ENCODE measurements at places on chromosomes 6 and 20.

DNA sequence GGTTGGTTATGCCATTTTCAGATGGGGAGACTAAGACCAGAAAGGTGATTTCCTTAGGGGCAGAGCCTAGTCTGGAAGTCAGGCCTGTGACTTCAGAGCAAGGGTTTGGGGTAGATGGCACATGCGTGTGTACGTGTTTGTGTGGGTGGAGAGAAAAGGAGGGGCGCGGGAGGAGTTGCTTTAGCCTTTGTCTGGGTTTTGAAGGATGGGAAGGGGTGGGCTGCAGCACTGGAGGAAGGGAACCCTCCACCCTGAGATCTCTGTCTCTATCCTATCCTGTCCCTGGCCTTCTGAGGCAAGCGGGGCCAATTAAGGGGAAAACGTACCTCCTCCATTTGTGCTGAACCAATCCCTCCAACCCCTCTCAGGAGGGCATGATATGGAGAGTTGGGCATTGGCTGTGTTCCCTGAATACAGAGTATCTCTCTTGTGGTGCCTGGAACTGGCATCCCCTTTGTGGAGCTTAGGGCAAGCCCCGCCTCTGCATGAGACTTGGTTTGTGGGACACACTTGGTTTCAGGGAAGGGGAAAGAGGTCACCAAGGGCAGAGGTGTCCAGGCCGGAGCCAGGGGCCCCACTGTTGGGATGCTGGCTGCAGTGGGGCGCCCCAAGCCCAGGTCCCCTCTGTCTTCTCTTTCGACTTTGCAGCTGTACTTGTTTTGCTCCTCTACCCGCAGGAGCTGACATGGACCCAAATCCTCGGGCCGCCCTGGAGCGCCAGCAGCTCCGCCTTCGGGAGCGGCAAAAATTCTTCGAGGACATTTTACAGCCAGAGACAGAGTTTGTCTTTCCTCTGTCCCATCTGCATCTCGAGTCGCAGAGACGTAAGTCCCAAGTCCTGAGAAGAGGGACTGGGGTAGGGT is at the start of gene DBNDD2:
DBNDD2 (plus strand) TSS at position 507 of the 863 bp plus-strand sequence; CDS start at position 686, 179 bp downstream.
- no peak for DNase-seq

DNA sequence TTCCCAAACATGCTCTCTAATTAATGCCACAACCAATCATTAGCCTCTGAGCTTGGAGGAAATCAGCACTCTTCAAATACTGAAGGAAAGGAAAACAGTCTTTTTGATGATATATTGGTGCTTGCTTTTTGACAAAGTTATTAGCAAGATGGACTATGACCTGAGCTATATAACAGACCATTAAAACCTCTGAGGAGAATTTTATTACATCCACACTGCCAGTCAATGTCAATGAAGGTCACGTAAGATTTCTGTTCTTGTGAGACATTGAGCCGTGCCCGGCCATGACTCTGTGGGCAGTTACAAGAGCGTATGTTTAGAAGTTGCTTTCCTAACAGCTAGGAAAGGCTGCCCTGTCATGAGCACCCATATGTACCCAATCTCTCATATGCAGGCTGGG is 659.0 kb downstream of the UTRN start:
- DNase-seq, result no peak

DNA sequence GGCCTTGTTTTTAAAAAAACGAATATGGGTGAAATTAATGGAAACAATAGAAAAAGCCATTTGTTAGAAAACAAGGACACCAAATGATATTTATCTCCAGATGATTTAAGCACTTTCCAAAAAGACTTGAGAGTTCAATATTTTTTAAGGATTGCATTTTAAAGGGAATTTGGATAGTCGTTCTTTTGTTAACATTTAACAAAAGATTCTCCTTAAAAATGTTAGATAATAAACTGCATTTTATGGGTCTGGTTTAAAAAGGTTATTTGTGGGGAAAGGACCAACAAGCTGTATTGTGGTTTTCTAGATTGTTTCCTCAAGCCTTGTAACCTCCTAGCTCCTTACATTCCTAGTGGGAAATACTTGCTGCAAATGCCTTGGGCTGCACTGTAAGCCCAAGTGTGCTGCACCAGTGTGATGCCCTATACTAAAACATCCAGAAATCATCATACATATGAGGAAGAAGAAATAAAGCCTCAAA is 1.5 kb upstream of the PHIP start:
- no peak for DNase-seq

DNA sequence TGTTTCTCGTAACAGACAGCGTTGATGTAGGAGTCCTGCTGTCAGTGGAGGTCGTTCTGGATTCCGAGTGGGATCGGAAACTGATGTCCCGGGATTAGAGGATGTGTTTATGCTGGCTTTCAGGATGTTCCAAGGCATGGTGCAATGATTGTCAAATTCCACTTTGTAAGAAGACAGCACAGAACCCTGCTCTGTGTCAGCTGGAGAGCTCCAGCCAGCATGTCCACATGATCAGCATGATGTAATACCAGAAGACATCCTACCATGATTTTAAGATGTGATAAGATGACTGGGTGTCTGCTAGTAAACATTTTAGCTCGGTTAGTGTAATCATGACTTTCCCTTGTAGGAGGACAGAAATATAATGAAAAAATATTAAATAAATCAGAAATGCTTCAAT is 20.3 kb downstream of the ENPP1 start:
- DNase-seq, result no peak

DNA sequence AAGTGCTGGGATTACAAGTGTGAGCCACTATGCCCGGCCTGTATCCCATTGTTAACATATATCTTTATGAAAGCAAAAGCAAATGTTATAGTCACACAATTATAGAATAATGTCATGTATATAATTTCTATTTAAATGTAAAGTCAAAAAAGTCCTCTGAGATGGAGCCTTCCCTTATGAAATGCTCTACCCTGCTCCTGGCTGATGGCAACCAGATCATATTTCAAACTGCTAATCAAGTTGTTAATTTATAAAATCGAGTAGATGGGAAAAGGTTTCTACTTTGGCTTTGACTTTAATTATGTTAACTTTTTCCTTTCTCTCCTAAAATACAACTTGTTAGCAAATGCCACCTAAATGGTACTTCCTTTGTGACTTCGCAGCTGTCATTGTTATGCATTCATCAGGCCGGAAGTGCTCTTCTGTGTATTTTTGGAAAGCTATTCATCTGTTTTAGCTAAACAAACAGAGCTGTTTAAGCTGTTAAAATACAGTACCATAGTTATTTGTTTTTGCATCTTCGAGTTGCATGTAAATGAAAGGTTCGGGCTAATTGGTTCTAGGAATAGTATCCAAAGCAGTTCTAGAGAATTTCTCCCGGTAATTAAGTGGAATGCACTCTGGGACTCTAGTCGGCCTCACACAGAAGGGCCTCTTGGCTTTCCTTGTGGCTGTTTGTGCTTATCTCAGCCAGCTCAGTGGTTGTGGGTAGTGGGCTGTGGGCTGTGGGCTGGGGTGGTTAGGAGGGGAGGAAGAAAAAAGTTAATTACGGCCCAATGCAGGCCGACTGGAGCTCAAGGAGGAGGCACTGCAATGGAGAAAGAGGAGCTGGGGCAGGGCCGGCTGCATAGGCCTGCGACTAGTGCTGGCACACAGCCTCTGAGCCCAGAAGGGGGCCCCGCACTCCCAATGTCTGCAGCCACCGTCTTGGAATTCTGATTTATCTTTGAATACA is 34.8 kb downstream of the SLC35D3 start:
- DNase-seq, result no peak
